ENCODE measurements at places on chromosomes 1 and 21.

DNA sequence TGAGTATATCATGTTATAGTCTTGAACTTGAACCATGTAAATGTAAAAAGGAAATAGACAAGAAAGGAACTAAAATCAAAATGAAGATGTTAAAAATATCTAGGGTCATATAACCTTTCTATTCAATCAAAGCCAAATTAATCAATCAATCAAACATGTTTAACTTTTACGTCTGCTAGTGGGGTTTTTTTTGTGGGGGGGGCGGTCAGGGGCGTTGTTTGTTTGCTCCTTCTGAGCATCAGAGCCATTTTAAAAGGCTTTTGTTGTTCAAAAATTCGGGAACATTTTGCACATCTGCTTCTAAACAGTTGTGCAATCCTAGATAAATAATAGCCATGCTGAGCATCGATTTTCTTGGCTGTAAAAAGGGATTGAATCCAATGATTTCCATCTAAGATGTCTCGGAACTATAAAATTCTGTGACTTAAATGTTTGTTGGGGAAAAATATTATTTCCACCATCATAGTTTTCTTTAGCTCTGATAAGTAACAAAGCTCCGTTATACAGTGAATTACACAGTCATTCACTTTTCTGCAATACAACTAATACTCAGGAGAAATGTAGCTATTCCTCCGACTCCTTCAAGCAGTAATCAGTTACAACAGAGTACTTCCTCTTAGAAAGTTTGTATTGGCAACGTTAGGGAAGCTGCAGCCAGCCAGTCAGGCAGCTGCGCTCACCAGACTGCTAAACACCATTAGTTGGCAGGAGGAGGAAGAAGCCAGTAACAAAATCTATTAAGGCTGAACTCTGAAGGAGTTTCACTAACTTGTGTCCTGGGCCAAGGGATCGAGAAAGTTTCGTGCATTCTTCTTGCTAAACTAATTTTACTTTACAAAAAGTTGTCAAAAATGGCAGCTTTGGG lies 2.2 kb downstream of the SPATA6 start:
- no peak for DNase-seq

- DNase-seq, result no peak
These were observed 97.8 kb downstream of the BEND5 start for GRCh38 chr1:48678710-48679505.

DNA sequence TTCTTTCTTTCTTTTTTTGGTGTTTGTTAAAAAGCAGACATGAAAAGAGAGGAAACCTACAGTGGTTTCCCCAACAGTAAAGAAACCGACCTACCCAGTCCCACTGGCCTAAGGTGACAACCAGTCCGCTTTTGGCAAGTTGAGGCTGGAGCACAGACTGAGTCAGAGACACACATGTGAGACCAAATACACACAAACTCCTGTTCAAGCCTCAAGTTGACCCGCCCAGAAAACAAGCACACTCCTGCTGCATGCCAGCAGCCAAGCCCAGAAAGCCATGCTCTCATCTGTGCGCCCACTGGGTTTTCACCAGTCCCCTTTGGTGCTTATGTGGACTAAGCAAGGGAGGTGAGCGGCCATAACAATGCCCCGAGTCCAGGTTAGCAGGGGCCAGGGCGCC lies 64.6 kb upstream of the GPR153 start:
- DNase-seq, result no peak

GRCh38 chr1:156786640-156787039 lies 19.3 kb downstream of the PRCC start:
- DNase-seq, result no peak

DNA sequence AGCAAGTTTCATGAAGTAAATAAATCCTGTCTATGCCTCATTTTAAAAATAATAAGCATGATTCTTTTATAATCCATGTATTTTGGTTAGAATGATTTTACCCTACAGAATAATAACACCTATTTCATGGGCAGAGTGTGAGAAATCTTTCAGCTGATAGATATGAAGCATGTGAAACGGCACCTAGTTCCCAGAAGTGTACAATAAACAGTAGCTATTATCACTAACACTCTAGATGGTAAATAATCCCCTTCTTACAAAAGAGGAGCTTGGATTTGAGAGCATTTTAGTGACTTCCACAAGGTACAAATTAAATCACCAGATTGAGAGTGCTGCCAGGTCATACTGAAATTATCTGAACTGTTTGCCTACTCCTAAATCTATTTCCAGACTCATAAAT lies 95.3 kb upstream of the NRIP1 start:
- no peak for DNase-seq

GRCh38 chr1:204791453-204792353 lies 79.0 kb upstream of the NFASC start:
- peak; percentile 41 for DNase-seq

DNA sequence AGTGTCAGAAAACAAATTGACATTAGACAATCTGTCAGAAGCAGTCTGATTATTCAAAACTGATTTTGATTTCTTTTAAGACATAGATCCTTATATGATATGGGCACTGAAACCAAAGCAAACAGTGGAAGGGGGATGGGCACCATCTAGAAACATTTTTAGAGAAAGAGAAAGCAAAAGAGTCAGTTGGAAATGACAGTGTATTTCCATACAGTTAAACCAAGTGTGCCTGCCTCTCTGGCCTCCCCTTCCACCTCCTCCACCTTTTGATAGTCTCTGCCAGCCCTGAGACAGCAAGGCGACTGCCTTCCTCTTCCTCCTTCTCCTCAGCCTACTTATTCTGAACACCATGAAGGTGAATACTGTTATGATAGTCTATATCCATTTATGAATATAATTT lies 949.7 kb downstream of the AMY1C start:
- DNase-seq, result no peak

DNA sequence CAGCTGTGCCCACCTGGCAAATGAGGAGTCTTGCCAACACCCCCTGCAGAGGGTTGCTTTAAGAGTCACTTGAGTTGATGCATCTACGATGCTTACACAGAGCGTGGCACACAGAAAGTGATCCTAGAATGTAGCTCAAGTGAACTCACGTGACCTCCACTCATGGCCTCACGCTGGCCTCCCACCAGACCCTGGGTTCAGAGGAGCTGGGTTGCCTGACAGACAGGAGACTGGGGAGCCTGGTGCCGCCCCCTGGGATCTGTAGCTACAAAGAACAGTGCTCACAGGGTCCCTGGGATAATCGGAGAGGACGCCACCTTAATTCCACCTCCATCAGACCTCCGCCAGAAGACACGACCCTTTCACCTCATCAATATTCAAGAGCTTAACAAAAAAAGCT lies 81.4 kb upstream of the CASZ1 start:
- DNase-seq, result no peak

- no peak for DNase-seq
These were observed 41.8 kb upstream of the PAXBP1 start for GRCh38 chr21:32813265-32813903.

- DNase-seq, result no peak
These were observed 39.6 kb upstream of the LDLRAP1 start for GRCh38 chr1:25503551-25504426.

DNA sequence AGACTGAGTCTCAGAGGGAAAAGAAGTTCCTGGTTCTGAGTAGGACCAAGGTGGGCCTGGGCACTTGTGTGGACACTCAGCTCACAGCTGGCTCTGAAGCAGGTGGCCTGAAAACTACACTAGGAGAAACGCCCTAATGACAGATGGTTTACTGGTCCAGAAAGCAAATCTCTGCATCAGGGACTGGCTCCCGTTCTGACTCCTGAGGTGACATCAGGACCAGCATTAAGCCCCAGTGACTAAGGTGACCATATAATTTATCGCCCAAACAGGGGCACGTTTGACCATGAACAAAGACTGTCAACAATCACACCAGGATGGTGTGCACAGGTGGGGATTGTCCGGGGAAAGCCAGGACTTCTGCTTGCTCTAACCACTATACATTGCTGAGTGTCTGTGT lies 12.2 kb upstream of the CD34 start:
- no peak for DNase-seq

- no peak for DNase-seq
These were observed 199.8 kb downstream of the USP25 start for GRCh38 chr21:15929536-15929935.

DNA sequence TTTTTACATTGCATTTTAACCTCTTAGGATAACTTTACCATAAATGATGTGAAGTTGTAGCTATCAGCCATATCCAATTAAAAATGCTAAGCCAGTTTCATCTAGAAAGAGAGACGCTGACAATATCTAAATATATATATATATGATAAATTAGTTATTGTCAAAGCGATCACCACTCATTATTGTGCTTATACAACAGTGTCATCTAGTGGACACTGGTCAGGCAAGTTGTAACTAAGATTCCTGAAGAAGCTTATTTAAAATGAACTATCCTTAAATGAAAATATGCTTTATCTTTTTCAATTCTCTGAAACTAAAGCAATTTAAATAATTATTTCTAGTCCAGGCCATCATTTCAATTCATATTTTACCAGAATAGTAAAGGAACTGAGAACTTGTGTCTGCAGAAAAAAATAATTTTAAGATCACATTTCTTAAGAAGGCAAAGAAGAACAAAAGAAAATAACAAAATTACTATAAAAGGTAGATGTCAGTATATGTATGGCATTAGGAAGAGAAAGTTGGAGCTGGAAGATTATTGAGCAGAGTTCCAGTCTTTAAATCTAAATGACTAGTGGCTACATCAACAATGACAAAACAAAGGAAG lies 193.3 kb upstream of the SNX7 start:
- DNase-seq, result no peak

DNA sequence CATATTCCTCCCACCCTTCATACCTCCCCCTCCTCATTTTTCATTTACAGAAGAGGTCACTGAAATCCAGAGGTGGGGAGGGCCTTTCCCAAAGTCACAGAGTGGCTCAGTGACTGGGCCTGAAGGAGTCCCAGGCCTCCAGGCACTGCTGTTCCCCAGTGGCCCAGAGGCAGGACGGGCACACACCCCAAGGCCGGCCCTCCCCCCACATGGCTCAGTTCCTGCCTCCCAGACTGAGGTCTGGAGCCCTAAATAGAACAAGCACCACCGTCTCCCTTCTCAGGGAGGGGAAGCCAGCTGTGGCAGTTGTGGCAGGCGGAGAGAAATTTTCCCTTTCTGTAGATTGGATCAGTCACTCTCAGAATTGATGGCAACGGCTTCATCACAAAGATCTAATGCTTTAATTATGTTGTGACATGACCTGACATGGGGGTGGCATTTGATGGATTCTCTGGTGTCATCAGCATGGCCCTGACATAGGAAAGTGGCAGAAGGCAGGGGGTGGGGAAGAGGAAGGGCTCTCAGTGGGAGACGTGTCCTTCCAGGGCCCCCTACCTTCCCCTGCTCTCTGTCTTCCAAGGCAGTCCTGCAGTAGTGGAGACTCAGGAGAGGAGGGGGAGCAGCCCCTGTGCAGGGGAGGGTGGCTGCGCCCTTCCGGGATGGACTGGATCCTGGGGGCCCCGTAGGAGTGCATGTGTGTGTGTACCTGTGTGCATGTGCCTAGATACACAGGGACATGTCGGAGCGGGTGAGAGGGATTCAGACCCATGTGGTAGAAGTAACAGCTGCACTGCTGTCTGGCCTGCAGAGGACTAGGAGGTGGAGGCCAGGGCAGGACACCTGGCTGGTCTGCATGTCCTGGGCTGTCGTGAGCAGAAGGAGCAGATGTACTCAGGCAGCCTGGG lies 41.2 kb upstream of the FOXO6 start:
- DNase-seq, result no peak

DNA sequence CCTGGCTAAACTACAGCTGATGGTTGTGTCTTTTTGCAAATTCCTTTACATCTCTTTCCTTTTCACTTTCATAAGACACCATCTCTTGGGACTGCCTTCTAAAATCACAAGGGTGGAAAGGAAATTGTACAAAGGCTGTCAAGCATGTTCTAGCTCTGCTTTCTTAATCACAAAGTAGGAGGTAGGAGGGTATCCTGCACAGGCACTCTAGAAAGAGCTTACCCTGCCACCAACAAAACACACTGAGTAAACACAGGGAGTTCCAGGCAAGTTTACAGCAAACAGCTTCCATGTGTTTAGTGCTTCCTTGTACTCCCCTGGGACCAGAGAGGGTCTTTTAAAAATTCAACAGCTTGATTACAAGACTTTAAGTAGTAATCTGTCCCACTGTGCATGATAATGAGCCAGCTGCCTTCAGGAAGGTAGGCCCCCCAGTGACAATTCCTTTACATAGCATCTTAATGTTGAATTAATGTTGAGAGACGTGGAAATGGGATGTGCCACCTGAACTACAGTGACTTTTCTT lies 2.4 kb downstream of the PLPP3 start:
- DNase-seq, result peak; percentile 64

- DNase-seq, result peak; percentile 100
These were observed 43.8 kb downstream of the RHBG start for GRCh38 chr1:156412653-156413321.

DNA sequence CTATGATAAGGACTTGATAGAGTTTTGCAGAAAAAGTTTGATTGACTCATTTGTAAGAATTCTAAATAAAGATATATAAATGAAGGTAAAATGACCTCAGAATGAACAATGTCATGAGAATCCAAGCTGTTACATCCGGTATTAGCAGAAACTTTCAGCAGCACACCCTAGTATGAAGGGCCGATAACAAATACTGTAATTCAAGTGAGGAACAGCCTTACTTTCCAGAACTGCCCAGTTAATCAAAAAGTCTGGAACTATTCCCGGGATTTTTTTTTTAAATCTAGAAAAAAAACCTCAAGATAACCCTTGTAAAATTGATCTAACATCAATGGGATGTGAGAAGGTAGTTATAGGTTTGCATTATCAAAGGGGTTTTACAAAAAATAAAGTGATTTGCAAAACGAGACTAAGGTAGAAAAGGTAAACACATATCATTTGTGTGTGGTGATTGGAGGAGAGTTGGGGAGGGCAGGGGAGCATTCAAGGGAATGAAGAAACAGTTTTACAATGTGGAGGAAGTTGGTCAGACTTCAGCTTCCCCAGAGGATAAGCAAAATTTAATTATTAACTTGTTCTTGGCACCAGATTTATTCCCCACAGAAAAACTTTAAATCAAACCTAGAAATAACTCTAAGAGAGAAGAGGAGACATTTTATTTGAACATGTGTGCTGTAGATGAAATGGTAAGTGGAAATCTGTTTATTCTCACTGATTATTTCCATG lies 75.9 kb upstream of the VCAM1 start:
- no peak for DNase-seq

GRCh38 chr1:89065079-89065868 lies at the start of gene GBP1:
GBP1 (minus strand) TSS chr1:89065208; CDS start chr1:89063234, 1,974 bp downstream.
- DNase-seq, result no peak
